Iris pigment epithelial cell (primary cell): ENCODE measurements at places on chromosomes 2 and 18.

DNA sequence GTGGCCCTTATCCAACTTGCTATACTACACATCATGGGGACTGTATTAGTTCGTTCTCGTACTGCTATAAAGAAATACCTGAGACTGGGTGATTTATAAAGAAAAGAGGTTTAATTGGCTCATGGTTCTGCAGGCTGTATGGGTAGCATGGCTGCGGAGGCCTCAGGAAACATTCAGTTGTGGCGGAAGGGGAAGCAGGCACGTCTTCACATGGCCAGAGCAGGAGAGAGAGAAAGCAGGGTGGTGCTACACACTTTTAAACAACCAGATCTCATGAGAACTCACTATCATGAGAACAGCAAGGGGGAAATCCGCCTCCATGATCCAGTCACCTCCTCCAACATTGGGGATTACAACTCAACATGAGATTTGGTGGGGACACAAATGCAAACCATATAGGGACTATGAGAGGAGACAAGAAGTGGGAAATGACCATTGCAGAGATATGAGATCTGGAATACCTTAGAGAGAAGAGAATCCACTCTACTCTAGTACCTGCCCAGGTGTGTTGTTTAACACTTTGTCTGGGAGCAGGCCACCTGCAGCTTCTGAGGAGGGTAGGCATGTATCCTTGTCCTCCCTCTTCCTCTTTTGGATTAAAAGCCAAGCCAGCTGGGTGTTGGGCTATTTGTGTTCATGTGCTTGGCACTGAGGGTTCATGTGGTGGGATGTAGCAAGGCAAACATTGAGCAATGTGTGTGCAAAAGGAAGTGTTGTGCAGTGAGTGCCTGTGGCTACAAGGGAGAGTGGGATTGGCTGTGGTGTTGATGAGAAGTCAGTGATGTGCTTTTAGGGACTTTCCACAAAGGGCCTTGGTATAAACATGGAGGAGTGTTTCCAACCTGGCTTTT lies 22.8 kb downstream of the TTLL4 start:
- peak; percentile 97 for DNase-seq

- DNase-seq = peak; percentile 91
These were observed 295.3 kb upstream of the COL3A1 start for GRCh38 chr2:188678882-188679281.

GRCh38 chr2:26387189-26387588 lies 14.5 kb upstream of the DRC1 start:
- DNase-seq = no peak

GRCh38 chr2:226550801-226551200 lies 248.8 kb downstream of the IRS1 start:
- DNase-seq = no peak

DNA sequence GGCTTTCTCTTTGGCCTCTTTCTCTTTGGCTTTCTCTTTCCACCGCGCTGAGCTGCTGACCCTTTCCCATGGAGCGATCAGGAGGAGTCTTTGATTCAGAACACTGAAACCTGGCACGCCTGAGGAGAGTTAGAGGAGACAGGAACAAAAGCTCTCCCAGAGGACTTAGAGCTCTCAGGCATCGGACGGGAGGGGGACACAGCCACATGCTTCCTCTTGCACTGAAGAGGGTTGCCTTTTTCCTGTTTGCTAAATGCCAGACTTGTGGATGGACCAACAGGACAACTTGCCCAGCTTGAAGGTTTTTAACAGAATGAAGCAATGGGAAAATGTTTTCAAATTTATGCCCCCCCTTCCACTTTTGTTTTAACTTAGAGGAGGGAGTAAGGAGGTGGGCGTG lies 3.6 kb upstream of the PTPN18 start:
- DNase-seq = no peak

DNA sequence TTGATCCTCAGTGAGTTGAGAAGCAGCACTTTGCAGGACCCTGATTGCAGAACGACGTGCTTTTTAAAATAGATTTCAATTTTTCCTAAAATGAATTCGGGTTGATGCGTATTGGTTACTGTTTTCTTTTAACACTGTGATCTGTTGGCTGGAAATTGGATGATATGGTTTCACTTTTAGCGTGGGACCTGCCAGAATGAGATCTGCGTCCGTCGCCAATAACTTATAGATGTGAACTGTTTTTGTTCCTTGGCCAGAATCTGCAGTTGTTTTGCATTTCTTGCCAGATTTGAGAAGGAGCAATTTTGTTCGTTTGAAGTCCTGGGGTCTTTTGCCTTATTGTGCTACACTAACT lies 703 bp downstream of the UGGT1 start:
- peak; percentile 43 for DNase-seq

GRCh38 chr2:124988111-124988510 lies 963.0 kb downstream of the CNTNAP5 start:
- no peak for DNase-seq

- DNase-seq = no peak
These were observed 95.4 kb downstream of the RTN4 start for GRCh38 chr2:54954705-54955357.

DNA sequence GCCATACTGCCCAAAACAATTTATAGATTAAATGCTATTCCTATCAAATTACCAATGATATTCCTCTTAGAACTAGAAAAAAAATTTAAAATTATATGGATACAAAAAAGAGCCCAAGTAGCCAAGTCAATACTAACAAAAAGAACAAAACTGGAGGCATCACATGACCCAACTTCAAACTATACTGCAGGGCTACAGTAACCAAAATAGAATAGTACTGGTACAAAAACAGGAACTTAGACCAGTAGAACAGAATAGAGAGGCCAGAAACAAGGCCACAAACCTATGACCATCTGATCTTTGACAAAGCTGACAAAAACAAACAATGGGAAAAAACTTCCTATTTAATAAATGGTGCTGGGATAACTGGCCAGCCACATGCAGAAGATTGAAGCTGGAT lies 86.1 kb upstream of the KYNU start:
- DNase-seq = no peak

DNA sequence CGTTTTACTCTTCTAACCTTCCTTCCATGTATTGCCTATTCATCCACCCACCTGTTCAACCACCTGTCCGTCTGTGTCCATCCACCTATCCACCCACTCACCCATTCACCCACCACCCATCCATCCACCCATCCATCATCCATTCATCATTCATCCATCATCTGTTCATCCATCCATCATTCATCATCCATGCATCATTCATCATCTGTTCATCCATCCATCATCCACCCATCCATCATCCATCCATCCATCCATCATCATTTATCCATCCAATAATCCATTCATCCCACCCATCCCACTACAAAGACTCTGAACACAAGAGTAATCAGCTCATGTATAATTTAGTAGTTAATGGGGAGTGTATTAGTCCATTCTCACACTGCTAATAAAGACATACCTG lies 78.0 kb downstream of the ACOXL start:
- no peak for DNase-seq

DNA sequence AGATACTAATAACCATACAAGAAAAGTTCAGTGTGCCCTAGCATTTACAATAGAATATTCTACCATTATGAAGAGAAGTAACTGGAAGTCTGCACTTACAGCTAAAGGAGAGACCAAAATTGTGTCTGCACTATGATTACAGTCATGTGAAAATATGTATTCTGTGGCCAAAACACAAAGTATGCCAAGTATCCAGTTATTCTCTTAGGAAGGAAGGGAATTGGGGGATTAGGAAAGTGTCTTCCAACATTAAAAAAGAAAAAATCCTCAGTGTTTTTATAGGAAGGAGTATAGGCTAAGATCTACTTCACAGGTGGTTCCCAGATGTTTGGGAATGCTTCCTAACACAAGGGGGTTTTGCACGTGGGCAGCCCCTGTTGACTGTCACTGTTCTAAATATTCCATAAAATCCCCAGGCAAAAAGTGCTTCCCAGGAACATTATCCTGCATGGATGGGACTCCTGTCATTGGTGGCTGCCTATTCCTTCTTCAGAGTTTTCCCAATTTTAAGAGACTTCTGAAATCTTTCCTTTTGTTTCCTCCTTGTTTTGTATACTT lies 180.2 kb upstream of the KLHL29 start:
- DNase-seq = no peak

DNA sequence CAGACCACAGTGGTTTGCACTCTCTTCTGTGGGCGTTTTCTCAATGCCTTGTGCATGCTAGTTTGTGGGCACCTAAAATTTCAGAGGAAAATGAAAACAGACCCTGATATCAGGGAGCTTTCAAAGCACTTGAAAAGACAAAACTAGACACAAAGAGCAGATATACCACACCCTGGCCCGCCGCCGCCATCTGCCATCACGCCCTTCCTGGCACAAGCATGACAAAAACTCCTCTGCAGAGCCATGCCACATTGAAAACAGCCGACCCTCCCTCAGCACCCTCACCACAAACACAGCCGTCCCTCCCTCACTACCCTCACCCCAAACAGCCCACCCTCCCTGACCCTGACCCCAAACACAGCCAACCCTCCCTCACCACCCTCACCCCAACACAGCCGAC lies 84.8 kb upstream of the RAB6C start:
- DNase-seq = no peak

DNA sequence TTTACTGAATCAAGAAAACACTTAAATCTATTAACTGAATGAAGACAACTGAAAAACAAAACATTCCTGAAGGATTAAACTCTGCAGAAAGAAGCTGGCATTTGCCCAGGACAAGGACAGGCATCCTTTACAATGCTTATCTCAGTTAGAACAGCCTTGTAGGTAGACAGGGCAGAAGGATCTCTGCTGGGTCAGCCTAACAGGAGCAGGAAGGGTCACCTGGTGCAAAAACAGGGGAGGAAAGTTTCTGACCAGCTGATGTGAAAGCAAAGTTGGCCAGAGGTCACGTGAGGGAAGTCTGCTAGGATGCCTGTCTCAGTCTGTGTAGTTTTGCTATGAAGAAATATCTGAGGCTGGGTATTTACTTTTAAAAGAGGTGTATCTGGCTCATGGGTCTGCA lies 348.6 kb downstream of the ANAPC1 start:
- peak; percentile 76 for DNase-seq

GRCh38 chr2:62391696-62392095 lies 114.3 kb downstream of the TMEM17 start:
- no peak for DNase-seq

DNA sequence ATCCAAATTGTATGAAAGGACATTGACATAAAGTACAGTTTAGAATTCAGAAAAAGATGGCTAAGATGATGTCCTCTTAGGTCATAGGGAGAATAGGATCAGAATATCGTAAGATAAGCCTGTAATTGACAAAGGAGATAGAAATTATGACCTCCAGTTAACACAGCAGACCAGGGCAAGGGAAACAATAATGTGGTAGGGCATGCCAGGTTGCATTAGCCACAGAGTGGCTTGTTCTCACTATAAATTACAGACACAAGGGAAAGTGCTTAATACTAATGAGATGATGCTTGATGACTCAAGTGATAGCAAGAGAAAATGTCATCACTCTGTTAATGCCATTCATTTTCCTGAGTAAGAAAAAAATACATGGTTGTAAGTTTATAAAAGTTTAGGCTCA lies 48.9 kb upstream of the LRP1B start:
- DNase-seq = no peak

- peak; percentile 92 for DNase-seq
These were observed 98.6 kb upstream of the BZW1 start for GRCh38 chr2:200713003-200713703.

- DNase-seq = no peak
These were observed 5.6 kb downstream of the PDCD1 start for GRCh38 chr2:241852981-241853631.

- DNase-seq = no peak
These were observed 4.8 kb upstream of the PDIA6 start for GRCh38 chr2:10817413-10817812.

GRCh38 chr2:218865999-218866398 lies 6.4 kb downstream of the WNT6 start:
- no peak for DNase-seq

DNA sequence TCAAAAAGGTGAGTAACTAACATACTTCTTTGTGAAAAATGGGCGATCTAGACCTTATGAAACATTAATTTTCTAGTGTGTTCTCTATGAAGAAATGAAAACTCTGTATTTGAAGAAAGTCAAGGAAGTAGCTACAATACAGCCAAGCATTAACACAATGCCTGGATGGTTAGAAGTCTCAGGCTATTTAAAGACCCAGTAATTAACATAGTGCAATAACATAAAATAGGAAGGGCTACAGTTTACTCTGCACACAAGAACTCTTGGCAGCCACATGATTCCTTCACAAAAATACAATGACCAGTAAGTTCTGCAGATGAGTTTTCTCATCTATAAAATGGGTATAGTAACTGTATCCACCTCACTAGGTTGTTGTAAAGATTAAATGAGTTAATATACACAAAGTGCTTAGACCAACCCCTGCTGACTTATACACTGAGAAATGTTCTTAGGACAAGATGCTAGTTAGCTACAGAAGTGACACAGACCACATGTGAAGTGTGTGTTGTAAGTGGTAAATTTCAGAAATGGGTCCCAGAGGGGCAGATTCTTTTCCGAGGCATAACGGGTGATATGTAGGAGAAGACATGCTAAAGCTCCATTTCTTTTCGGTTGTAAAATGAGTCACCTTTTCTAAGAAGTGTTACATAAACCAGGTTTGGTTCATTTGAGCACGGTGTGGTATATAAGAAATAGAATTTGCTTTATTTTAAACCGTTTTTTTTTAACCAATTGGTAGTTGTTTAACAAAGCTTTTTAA lies 61.8 kb downstream of the CXCR4 start:
- DNase-seq = no peak

- peak; percentile 21 for DNase-seq
These were observed 136.7 kb downstream of the TMEM247 start for GRCh38 chr2:46615986-46616485.

DNA sequence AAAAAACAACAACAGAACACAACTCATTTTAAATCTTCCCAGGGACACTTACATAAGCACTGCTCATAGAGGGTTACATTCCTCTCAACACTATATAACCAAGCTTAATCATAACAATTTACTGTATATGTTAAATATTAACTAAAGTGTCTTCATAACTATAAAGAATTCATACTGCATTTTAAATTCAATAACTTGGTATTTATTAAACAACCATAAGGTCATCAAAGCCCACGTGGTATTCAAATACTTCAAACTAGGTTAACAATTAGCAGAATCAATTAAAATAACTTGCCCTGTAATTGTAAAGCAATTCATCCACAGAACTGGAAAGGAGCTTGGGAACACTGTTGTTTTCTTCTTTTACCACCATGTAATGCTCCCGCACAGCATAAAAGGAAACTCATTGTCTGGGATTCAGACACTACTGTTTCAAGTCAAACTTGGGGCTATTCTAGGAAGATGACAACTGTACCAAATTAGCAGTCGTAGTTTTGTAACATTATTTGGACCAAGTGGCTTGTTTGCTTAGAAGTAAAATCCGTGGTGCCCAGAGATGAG lies 10.4 kb downstream of the GAREM1 start:
- no peak for DNase-seq

- DNase-seq = no peak
These were observed 260.0 kb upstream of the NRXN1 start for GRCh38 chr2:51291762-51292551.

DNA sequence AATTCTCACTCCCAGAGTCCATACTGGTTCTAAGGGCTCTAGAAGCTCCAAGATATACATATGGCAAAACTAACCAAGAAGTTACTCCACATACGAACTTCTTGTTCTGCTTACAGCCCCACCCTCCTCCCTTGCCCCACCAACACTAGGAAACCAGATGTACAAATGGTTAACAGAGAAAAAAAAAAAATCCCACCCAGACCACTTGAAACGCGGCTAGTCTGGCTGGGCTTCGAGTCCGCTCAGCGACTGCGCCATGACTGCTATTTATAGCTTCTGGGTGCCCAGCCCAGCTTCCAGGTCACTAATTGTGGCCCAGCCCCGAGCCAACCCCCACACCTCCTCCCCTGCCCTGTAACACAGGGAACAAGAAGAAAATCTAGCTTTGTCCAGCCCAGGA lies 47.0 kb upstream of the IHH start:
- no peak for DNase-seq

GRCh38 chr2:69742322-69742952 lies 503 bp downstream of the ANXA4 start:
- DNase-seq = peak; percentile 38
